Inflammatory macrophage treated with lipopolysaccharide for 1 hour (primary cell): ENCODE measurements at places on chromosomes 2 and 18.

GRCh38 chr2:19764998-19765397, 136.8 kb downstream of the TTC32 start:
- no peak for DNase-seq

- no peak for DNase-seq
Measured at GRCh38 chr2:230512955-230513748, 97.2 kb downstream of the SP100 start.

GRCh38 chr18:58993260-58993659, 128.6 kb downstream of the ZNF532 start:
- DNase-seq: no peak

- no peak for DNase-seq
Measured at GRCh38 chr2:174484573-174484972, 2.3 kb downstream of the GPR155 start.

DNA sequence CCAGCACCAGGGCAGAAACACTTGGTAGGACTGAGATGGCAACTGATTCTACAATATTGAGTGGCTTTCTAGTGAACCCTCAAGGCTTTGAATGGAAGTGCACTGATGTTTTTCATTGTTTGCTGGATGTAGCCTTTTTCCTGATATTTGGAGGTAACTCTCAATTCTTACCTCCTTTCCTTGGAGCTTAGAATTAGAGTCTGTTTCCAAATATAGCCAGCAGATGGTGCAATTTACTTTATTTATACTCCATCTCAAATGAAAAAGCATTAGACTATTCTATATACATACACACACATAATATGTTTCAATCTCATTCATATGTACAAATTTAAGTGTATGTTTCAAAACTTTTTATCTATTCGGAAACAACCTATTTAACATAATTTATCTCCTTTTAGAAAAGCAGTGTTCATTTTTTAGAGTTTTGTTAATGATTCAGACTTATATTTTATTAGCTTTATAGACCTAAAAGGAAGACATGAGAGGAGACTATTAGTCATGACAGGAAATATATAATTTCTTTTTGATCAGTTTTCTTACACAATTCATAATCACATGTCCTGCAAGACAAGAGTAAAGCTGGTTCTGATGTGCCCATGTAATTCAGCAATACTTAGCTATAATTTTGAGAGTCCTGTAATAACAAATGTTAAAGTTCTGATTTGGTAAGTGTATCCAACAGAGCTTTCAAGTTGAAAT, 124.8 kb downstream of the NUP35 start:
- DNase-seq: peak; percentile 35

DNA sequence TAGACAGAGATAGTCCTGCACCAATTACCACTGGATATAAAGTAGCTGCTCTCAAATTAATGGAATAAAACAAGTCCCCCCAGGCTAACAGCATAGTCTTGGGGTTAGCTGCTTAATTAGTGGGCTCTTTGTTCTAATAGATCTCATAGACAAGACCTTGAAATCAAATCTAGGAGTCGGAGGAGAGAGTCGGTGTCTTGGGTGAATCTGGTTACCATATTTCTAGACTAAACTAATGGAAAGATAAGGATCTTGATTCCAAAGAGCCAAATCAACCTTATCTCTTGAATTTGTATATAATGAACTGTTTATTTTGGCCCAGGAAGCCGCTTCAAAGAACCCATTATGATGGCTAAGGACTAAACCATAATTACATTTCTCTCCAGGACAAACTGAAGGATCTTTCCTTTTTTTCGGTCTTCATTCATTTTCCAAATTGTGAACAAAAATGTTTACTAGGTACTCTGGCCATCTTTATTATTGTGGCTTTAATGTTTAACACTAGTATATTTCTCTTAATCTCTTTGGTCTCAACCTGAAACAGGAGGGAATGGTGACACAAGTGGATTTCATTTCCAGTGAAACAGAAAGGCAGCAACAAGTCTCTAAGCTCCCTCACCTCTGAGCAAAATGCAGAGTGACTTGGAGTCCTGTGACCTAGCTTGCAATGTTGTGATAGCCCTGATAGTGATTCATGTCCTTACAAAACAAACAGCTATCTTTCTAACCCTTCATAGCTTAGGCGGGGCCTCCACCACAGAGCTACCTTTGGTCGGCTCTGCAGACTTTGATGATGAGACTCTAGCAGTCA, 137.9 kb upstream of the PARD3B start:
- no peak for DNase-seq

- DNase-seq: no peak
Measured at GRCh38 chr2:100397118-100397860, 20.2 kb downstream of the CHST10 start.

- DNase-seq: no peak
Measured at GRCh38 chr18:6712401-6712800, 17.1 kb upstream of the ARHGAP28 start.

GRCh38 chr2:71895320-71896161, 252.1 kb downstream of the CYP26B1 start:
- DNase-seq: no peak

- peak; percentile 62 for DNase-seq
Measured at GRCh38 chr18:5417342-5417741, 121.8 kb upstream of the ZBTB14 start.

- DNase-seq: no peak
Measured at GRCh38 chr2:176127774-176128072, 1.8 kb upstream of the HOXD8 start.

DNA sequence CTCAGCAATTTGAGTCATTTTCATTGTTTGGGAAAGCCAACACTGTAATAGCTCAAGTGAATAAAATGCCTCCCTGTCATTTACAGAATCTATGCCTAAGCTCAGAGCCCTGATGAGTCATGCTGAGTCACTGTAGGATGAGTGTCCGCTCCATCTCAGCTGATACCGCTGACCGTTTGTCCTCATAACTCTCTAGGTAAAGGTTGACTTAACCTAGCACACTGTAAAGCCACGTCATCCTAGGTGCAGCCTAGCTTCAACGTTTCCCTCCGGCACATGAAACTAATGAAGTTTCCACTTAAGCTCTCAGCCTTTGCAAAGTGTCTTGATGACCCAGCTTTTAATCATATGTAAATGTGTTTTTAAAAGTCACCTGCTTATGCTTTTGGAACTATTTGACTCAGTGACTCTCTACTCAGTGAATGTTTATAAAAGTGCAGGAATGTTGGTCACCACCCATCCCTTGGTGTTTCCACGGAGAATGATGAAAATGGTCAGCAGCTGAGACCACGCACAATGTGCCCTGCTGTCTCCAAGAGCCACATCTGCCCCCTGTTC, 154.0 kb downstream of the PMAIP1 start:
- DNase-seq: no peak

DNA sequence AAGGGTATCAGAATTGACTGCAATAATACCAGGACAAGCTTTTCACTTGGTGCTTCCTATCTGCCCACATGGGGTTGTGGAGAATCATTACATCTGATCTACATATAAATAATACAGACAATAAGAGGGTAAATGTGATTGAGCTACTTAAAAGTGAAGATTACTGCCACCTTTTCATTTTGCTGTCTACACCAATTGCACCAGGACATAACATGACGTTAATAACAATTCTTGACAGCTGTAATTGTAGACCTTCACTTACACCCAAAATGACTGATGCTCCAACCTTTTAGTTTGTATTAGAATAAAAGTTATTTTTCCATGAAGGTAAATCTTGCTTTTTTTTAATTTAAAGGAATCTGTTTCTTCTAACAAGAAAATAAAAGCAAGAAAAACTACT, 36.5 kb upstream of the TTN start:
- DNase-seq: no peak

GRCh38 chr2:210862283-210863065, 306.1 kb downstream of the CPS1 start:
- no peak for DNase-seq

DNA sequence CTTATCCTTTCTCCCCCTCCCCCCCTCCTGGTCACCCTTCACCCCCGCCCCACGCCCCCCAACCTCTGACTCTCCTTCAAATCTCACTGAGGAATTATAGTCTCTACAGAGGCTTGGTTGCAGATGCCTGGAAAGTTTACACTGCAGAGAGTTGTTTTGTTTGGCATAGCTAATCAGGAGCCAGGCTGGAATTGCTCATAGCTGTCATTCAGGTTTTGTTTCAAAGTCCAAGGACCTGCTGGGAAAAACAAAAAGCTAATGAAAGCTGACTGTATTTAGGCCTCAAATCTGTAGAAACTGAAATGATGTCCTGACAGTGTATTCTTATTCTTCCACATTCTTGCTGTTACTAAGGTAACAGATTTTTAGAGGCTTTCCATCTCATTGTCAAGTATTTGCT, 22.6 kb downstream of the GREB1L start:
- no peak for DNase-seq

DNA sequence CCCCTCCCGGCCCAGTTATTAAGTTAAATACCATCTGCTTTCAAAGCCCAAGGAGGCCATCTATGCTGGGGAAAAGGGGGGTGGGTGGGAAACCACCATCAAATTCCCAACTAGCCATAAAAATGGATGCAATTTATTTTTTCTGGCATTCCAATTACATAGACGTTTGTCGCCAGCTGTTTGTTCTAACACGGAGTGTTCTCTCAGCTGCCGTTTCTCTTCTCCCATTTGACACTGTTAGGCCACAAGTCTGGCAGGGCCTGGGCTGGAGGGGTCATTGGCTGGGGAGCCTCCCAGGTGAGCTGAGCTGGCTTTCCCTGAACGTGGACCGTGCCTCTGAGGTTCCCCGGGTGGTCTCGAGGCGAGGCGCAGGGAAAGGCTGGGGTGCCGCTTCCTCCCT, 16.6 kb downstream of the ATOH8 start:
- DNase-seq: no peak

DNA sequence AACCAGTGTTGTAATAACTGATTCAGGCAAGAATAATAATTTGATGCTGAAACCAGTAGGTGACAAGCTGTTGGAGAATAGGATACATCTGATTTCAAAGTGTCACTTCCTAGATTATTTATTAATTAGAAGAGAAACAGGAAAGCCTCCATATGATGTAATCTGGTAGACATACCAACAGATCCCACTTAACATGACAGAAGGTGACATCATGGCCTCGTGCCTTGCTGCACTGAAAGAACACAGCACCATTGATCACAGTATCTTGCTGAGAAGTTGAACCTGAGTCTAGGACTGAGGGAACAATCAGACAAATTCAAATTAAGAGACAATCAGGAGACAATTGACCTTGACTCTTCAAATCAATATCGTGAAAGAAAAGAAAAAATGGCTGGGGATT, 131.6 kb upstream of the DLGAP1 start:
- no peak for DNase-seq

DNA sequence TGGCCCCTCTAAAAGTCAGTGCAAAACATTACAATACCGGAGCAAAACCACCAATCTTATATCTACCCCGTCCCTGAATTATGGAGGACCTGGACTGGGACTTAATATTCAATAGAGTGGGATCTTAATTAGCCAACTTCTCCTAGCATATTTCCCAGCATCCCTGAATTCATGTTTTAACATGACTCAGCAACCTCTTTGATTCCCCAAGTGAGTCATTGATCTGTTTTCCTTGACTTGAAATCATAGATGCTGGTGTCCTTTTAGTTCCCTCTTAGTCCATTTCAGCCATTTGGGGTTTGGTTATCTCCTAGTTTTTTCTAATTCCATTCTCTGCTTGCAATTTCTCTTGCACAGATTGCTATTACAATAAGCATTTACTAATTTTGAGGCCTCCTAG, 677.7 kb upstream of the CELF4 start:
- no peak for DNase-seq

DNA sequence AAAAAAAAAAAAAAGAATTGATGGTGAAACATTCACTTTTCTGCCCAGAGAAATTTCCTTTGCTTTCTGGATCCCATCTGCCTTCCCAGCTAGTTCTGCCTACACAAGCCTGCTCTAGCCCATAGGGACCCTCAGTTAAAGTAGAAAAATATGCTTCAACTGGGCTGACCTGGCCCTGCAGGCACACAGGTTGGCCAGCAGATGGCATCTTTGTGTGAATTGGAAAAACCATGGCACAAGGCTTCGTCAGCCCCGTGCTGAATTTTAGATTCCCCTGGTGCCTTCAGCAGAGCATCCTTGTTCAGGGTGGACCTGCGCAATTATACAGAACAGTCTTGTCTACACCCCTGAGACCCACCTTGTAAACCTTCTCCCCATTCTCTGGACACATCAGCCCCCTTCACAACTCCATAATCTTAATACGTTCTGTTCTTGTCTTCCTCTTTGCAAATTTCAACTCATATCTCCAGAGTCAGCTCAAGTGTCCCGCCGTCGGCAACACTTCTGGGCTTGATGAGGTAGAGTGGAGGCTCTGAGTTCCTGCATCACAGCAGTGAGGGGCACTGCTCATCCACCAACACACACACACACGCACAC, 114.5 kb downstream of the INSIG2 start:
- peak; percentile 63 for DNase-seq

DNA sequence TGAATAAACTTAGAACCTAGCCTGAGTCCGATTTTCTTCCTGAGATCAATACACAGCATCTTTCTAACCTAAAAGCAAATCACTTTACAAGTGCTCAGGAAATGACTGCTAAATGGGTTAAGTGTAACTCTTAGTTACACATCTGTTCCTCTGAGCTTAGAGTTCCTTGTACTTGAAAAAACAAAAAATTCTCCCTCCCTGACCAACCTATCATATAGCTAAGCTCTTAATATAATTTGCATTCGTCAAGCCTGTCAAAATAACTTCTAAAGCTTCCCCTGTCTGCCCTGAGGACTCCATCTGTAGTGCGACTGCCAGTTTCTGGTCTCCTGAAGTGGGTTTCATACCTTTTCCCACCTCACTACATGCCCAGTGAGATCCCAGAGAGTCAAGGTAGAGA, 190.4 kb downstream of the NCK2 start:
- no peak for DNase-seq

DNA sequence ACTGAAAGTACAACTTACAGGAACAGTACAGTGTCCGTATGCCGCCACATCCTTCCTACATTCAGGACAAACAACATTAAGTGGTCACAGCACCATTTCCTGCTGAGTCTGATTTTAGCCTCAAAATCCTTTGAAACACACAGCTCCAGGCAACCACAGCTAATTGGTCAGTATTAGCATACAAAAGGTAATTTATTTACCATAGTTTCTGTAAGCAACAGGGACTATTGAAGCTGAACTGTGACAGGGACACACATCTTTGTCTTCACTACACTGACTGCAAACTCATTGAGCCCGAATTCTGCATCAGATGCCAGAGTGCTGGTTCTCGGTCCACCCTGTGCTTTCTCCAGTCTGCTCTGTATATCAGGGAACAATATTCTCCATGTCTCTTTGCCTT, 151.8 kb downstream of the ST6GAL2 start:
- DNase-seq: no peak

DNA sequence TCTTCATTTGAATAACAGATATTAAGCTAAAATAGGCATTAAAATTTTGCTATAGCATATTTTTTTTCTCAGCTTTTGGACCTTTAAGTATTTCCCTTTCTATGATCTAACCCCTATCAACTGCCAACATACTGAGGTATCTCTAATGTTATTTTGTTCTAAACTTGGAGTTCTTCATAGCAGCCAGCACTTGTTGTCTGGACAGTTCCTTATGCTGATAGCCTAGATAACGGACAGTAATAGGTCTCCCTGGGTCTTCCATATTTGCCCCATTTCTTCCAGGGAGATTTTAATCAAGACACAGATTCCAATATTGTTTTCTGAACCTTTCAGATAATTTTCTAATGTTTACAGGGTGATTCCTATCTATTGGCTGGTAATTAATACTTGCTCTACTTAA, 475.8 kb upstream of the MAP2 start:
- DNase-seq: no peak
